ENCODE measurements at places on chromosomes 12 and 14.

- no peak for DNase-seq
These were observed 74.8 kb upstream of the PLXNC1 start for GRCh38 chr12:94073441-94074051.

DNA sequence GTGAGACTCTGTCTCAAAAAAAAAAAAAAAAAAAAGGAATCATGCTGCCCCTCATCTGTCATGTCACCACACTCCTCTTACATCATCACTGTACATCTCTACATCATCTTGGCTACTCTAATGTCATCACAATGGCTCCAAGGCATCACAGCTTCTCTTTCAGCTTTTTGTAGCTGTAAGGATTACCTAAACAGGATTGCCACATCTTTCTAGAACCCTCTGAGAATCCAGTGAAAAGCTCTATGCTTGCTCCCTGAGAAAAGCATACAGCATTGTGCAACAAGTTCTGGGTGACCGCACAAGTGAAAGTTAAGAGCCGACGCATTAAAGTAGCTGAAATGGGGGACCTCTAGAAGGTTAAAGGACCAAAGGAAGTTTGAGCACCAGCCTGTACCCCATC lies 272.5 kb downstream of the C12orf50 start:
- DNase-seq: no peak

DNA sequence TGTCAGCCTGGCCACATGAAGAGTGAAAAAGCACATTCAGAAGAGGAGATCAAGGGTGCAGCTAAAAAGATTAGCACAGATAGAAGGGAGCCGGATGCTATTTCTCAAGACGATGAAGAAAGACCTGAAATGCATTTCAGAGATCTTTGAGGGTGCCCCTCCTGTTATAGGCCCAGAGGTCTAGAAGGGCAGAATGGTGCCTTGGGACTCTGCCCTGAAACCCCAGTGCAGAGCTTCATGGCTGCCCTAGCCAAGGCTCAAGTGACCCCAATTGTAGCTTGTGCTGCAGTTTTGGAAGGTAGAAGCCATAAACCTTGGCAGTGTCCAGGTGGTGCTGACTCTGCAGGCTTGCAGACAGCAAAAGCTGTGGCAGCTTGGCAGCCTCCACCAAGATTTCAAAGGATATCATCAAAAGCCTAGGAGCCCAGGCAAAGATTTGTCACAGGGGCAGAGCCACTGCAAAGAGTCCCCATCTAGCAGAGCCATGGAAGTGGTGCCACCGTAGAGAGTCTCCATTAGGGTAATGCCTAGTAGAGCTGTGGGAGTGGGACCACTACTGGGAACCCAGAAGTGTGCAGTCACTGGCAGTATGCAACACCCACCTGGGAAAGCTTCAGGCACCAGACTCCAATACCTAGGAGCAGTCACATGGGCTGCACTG lies 6.4 kb downstream of the LACRT start:
- no peak for DNase-seq

- no peak for DNase-seq
These were observed 21.6 kb upstream of the NR4A1 start for GRCh38 chr12:52029685-52030084.

GRCh38 chr12:64696080-64696741 lies 63.0 kb downstream of the GNS start:
- DNase-seq: peak; percentile 20

GRCh38 chr12:48009471-48009870 lies 5.2 kb upstream of the COL2A1 start:
- no peak for DNase-seq

DNA sequence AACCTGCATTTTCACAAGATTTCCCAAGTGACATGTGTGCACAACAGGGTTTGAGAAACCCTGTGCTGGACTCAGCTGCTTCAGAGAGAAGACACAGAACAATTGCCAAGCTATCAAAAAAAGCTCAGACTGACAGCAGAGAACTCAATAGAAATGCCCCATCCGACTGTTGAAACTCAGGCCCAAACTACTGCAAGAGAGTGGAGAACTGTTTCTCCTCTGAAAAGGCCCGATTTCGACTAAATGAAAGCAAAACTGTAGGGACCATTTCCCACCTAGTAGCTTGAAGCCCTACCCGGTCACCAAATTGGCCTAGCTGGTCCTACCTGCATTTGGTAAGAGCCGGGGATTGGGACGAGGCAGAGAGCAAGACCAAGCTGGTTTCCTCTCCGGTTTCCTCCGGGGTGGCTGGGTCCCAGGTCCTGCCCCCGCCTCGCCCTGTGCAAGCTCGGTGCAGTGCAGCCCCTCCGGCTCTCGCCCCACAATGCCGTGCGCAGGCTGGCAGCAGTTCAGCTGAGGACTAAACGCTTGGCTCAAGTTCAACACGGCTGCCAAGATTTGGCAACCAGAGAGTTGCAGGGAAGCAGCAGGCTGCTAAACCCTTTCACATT lies 1180.6 kb downstream of the VRK1 start:
- DNase-seq: peak; percentile 83

DNA sequence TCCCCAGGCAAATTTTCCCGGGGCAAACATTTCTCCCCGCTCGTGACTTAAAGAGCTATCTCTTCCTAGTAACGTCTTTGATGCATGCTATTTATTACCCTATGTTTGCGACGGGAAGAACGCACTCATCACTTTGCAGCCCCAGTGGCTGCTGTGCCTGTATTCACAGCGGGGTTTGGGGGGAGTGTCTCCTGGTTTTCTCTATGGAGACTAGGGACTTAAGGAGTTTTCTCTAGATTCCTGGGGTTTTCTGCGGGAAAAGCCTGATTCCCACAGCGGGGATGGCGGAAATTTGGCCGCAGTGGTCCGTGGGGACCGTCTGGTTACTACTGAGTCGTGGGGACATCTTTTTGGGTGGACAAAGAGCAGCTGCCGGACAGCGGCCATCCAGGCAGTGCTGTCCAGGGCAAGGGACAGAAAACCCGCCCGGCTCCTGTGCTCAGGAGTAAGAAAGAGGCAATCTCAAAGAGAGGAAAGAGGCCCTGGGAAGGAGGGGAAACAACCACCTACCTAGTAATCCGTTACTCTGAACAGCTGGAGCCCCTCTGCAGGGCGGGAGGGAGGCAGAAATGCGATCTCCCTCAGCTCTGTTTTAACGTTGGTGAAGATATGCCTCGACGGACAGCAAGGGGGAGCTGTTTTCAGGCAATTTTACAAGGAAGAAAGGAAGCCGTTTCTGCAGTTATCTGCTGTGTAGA lies 771 bp upstream of the AVPR1A start:
- no peak for DNase-seq

DNA sequence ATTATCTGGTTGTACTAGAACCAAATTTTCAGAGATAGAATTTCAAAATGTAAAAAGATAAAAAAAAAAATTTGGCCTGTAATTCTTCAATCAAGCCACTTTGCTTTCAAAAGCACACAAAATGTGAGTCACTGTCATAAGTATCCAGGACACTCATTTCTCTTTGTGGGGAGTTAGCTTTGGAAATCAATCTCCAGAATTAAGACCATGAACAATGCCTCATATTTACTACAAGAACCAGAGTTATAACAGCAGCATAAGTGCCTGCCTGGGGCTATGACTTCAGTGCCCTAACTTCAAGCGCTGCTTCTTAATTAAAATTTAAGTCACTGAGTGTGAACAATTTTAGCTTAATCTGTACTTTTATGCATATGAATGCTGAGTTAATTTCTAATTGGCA lies 162.1 kb downstream of the C12orf42 start:
- no peak for DNase-seq

- no peak for DNase-seq
These were observed 102.6 kb downstream of the NCOR2 start for GRCh38 chr12:124464830-124465229.

DNA sequence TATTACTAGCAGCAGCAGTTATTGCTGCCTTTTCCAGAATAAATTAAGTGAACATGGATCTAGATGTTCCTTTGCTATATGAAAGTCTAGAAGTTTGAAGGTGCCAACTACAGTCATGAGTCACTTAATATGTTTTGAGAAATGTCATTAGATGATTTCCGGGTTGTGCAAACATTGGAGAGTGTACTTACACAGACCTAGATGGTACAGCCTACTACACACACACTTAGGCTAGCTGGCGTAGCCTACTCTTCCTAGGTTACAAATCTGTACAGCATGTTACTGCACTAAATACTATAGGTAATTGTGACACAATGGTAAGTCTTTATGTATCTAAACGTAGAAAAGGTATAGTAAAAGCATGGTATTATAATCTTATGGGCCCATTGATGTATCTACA lies 368.1 kb downstream of the PDZRN4 start:
- DNase-seq: no peak

DNA sequence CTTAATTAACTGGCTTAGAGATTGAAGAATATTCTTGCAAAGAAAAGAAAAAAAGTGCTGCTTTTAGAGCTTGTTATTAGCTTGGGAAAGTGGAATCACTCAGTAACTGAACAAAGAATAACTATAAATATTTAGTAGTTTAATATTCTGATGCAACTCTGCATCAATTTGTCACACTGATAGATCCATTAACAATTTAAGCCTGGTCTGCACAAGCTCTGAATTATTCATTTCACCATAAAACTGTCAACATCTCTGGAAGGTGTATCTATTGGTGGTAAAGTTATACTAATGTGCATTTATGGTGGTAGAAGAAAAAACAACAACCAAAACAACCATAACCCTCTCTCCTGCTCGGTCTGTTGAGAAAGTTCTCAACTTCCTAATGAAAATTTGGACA lies 38.1 kb upstream of the SLC35F4 start:
- no peak for DNase-seq

GRCh38 chr12:131065801-131066200 lies 112.1 kb downstream of the ADGRD1 start:
- DNase-seq: no peak

DNA sequence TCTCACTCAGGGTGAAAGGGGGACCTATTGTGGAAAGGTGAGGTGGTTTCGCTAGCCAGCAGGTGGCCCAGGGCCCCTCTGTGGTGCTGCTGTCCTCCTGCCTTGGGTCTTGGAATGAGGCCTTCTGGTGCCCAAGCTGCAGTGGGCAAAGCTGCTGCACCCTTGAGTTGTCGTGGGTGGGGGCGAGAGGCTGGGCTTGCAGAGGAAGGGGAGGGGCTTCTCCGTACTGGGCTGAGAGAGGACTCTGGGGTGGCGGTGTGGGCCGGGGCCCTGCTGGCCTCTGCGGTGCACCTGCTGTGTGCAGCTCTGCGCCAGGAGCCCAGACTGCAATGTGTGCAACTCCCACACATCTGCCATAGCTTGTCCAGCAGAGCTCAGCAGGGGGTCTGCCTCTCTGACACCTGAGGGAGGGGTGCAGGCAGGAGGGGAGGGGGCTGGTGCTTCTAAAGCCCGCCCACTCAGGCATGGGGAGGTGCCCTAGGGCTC lies 145.8 kb downstream of the KIF26A start:
- no peak for DNase-seq

DNA sequence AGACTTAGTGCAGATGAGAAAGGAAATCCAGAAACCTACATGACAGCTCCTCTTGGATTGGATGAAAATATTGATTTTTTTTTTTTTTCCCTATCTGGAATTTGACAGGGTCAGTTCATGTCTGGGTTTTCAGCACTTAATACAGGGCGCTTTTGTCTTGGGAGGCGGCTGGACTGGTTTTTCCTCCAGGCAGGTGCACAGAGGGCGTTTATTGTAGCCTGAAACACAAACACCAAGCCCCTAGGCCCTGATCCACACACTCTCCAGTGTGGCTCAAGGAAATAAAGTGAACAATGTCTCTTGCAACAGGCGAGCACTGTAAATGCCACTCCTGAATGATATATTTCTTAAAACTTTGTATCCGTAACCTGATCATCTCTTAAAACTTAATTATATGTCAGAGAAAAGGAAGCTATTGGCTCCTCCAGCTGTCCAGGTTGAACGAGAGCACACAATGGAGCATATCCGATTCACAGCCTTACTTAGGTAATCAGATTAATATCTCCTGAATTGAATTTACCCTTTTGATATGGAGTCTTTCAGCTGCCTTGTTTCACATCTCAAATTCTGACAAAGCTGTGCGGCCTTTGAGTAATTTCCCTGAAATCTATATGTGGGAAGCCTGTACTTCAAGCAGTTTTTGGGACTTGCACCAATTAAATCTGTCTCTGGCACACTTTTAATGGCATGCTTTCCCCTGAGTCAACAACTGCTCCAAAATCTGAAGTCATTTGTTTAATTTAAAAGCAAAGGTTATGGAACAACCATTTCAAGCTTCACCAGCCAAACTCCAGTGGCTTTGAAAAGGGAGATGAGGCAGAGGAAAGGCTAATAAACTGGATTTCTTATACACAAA lies 485.7 kb downstream of the ZFP36L1 start:
- no peak for DNase-seq

GRCh38 chr14:31006703-31007102 lies 18.7 kb upstream of the AP4S1 start:
- no peak for DNase-seq

DNA sequence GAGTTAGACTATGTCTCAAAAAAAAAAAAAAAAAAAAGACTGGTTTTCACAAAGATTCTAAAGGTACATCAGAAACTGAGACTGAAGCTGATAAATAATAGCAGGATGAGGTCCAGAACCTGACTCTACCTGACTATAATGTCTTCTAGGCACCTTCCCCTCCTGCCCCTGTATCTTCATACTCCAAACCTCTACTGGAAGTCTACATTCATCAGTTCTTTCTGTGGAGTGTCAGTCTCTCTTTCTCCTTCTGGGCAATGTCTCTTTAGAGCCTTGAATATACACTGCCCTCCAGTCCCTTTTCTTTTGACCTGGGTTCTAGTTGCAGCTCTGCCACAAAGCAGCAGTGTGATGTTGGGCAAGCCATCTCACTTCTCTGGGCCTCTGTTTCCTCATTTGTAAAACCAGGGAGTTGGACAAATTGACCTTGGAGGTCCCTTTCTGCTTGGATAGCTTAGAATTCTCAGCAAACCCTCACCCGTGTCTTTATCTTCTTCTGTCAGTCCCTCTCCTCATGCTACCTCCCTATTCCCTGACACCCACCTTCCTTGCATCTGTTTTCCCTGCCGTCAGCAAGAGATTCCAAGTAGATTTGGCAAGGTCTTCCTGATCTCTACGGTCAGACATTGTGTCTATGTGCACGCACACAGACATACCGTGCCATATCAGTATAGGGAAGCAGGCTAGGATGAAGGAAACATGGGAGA lies 4.3 kb downstream of the NFE2 start:
- DNase-seq: no peak

GRCh38 chr14:53683229-53683628 lies 273.4 kb downstream of the BMP4 start:
- DNase-seq: no peak

All from CD4-positive, alpha-beta T cell treated with Interleukin-6 at 100 ng/mL for 8 hours (primary cell).